ENCODE measurements at places on chromosomes 1 and 21. TPM values are rescaled to one million over a fixed set of nuclear protein-coding genes. Genes with fewer than 3 reads are reported as not detected.

MTR gene
- total RNA-seq = 30.9 TPM

MR1 gene
- total RNA-seq = 27.6 TPM

PLEKHO1 gene
- total RNA-seq = 48.7 TPM

LCE3D gene
- total RNA-seq = not detected

RAP1GAP gene
- total RNA-seq = 0.15 TPM

FCRL6 gene
- not detected for total RNA-seq

COL6A1 gene
- 1,502 TPM for total RNA-seq

RGS13 gene
- not detected for total RNA-seq

BATF3 gene
- 1.2 TPM for total RNA-seq

TPTE gene
- total RNA-seq = not detected

NPHS2 gene
- not detected for total RNA-seq

TRIM58 gene
- under 0.01 TPM for total RNA-seq

C1QC gene
- not detected for total RNA-seq

Measured in smooth muscle cell of trachea (primary cell).